ENCODE measurements at places on chromosomes 12 and 14.

DNA sequence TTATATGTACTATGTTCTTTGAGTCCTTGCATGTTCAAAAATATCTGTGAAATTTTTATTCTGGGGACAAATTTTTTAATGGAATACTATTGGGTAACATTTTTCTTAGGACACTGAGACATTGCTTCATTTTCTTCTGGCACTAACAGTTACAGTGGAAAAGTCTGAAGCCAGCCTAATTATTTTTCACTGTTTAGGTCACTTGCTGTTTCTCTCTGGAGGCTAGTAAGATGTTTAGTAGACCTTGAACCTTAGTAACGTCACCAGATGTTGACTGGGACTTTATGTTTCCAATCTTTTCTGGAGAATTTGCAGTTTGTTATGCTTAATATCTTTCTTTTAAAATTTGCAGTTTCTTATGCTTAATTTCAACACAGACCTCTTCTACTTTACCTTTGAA is 12.3 kb upstream of the EPYC start:
- no peak for DNase-seq

DNA sequence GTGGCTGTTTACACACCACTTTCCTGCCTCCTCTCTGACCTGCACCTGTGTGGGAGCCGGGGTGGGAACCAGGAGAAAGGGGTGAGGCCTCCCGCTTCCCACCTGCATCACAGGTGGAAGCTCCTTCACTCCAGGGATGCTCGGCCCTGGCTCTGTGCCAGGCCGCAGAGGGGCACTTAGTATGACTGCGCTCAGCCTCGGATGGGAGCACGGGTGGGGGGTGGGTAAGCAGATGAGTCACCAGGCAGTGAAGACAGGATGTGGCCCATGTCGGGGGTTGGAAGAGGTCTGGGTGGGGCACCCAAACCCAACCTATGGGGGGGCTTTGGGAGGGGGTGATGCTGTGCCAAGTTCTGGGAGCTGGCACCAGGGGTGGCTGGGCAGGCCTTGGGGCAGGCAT is 7.4 kb upstream of the CYP46A1 start:
- DNase-seq = no peak

DNA sequence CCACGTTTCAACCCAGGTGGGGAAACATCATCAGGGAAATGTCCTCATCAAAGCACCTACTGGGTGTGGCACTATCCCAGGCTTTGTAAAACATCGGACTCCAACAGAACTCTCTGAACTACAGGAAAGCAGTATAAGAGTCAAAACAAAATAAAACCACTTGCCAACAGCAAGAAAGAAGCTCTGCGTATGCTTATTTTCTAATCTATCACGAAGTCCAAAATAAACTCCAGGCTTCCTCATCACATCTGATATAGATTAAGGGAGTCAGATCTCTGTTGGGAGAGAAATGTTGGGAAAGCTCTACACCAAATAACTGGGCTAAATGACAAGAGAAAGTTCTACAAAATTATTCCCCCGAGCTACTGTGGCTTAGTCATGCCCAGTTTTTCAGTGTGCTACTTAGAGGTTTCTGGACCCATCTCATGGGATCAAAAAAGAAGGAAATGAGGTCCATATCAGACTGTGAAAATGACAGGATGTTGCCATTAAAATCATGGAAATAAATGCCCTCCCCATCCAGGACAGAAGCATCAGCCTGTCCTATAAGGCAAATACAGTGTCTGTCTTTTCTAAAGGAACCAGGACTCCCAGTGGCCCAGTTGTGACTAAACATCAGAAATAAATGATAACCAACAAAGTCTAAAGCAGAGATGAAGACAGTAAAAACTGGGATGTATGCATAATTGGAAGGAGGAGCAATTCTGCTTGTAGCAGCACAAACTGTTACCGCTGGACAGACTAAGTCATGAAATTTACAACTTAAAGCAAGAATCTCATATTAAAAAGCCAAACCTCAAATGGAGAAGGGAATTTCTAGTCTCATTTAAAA is 149.5 kb downstream of the STXBP6 start:
- no peak for DNase-seq

DNA sequence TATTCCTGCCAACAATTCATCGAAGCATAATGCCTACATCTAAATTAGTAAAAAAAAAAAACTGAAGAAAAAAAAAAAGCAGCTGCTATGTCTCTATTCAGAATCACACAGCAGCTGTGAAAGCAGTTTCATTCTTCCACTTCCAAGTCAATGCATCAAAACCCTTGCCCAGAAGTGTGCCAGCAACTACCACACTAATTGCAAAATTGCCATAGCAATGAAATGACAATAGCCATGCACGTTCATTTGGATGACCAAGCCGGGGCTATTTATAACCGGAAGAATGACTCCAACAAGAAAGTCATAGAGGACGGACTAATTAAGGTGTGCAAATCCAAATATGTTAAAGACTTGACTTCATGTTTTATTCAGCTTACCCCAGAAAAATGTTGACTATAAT is 42.5 kb downstream of the SLC2A13 start:
- DNase-seq = no peak

- no peak for DNase-seq
These were observed 258.9 kb downstream of the VRK1 start for GRCh38 chr14:97056086-97056485.
